ENCODE measurements at places on chromosomes 12 and 14.

DNA sequence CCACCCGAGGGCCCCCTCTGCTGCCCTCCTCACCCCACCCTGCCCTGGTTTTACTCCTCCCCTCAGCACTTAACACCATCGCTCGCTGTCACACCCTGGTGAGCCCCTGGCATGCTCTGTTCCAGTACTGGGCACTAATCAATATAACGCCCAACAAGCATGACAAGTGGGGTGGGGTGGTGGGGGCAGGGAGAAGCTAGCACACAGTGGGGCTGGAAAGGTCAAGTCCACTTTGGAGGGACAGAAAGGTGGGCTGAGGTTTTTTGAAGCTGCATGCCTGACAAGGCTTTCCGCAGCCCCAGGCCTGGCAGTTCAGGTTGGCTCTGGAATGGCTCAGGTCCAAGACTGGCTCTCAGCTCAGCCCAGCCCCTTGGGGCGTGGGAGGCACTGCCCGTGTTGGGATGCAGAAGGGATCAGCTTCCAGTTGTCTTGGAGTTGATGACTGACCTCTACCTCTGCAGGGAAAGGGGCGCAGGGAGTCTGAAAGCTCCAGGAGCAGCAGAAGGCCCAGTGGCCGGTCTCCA is 34.1 kb downstream of the PLEKHG3 start:
- DNase-seq = no peak

GRCh38 chr12:47903151-47903611 is 1.6 kb downstream of the VDR start:
- no peak for DNase-seq

DNA sequence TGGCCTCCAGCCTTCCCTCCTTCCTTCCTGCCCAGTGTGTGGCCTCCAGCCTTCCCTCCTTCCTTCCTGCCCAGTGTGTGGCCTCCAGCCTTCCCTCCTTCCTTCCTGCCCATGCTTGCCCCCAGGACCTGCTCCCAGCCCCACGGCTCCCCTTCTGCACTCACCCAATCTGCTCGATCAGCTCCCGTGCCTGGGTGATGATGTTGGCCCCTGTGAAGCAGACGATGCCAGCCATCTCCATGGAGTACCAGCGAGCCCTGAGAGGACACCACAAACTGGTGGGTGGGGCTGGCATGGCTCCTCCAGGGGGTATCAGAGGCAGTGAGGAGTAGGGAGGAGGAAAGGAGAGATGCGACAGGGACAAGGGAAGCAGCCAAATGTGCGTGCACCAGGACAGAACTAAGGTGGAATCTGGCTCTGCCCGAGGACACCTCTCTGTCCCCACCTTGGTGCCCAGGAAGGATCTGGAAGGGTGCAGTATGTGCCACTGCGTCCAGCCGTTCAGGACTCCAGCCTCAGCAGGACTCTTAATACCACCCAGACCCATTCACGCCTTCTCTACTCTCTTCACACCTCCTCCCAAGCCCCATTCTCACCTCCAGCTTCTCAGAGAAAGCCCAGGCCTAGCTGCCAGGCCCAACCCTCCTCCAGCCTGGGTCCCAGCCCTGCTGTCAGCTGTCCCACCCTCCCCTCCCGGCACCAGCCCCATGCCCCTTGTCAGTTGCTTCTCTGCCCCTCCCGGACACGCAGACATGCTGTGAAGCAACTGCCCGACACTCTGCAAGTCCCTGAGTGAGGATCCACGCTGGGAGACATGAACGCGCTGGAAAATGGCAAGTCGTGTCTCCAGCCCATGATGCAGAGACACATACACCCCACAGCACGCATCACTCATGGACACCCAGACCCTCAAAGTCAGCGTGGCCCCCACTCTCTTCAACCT is 22.7 kb downstream of the POLE start:
- no peak for DNase-seq

DNA sequence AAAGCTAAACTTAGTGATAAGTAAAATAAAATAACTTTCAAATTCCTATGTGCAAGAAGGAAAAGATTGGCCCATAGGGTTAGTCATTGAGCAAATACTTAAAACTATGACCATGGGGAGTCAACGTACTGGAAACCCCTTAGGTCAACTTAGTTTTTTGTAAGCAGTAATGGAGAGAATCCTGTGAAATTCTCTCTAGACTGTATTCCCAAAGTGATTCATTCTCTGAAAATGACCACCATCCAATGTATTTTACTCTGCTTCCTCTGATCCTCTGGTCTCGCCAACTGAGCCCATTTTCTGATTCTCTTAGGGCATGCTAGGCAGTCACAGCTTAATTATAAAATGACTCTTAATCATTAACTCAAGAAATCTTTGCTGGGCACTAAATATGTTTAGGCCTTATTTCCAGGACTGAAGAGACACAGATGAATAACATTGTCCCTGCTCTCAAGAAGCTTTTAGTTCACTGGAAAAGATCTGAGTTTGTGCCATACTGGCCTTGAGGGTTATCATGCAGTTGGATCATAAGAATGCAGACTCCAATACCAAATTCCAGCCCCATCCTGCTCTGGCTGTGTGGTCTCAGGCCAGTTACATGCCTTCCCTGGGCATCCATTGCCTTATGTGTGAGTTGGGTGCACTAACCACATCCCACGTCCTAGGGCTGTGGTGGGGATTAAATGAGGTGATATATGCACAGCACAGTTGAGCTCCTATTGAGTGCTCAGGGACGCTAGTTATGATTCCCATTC is 732.4 kb downstream of the AACS start:
- no peak for DNase-seq

DNA sequence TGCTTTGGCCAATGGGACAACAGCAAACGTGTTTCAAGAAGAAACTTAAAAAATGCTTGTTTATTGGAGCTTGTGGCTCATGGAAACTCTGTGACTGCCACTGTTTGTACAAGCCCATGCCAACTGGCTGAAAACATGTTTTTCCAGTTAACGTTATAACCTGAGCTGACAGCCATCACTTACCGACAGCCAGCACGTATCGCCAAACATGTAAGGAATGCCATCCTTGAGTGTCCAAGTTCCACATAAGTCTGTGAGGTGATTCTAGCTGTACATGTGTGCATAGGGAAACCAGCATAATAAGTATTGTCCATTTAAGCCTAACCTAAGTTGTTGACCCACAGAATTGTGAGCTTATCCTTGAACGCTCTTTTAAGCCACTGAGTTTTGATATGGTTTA is 596.9 kb downstream of the TRHDE start:
- no peak for DNase-seq

Data from naive thymus-derived CD8-positive, alpha-beta T cell (primary cell).